CD4-positive, alpha-beta T cell treated with Interferon alpha-2 for 1 hour (primary cell): ENCODE measurements at places on chromosomes 7 and 10.

- no peak for DNase-seq
These were observed 226.4 kb downstream of the MAGI2 start for GRCh38 chr7:79227044-79227443.

DNA sequence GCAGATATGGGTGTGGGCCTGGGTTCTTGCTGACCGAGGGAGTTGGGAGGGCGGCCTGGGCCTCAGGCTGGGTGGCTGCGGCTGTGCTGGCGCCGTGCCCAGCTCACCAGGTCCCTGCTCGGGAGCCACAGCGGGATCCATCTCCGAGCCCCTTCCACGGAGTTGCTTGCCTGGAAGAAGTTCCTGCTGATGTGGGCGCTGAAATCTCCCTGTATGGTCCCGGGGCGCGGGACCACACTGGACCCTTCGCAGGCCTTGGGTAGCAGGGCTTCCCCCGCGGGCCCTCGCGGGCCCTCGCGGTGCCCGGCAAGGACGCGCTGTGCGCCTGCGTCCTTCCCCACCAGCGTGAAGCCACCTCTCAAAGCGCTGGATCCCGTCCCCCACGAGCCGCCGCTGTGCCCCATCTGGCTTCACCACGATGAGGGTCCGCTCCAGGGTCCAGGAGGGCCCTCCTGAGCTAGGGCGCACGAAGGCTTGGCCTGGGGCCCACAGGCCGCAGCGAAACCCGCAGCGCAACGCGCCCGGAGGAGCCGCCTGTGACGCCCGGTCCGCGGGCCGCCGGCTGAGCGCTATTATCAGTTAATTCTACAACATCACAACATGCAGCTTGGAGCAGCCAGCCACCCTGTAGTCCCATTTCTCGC lies 31.5 kb downstream of the RAB19 start:
- no peak for DNase-seq

GRCh38 chr7:102843850-102844249 lies 69.0 kb upstream of the LRRC17 start:
- no peak for DNase-seq

- DNase-seq, result no peak
These were observed 41.5 kb downstream of the ANKMY2 start for GRCh38 chr7:16604054-16604453.

DNA sequence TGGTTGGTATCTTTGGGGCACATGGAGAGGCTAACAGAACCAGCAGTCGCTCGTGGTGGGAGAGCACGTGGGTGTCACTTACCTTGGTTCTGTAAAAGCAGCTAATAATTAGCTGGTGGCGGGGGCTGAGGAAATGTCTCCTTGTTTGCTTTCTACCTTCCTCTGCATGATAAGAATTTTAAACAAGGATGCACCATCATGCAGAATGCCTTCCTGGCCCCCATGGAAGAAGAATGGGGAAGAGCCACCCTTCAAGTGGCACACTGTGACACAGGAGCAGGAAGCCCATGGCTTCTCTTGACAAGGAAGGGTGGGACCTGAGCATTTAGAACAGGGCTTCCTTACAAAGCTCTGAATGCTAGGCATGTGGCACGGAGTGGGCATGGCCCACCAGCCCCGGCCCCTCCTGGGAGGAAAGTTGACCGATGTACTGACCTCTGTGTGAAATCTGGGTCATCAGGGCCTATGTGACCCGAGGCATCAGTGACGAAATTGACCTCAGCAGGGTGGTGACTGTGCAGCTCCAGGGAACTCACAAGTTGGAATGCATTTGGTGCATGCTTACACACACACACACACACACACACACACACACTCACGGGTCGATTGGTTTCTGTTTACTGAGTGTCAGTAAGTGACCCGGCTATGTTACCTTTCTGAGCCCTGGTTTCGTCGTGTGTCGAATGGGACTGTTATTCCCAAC lies 116.9 kb upstream of the ANLN start:
- no peak for DNase-seq
